ENCODE measurements at places on chromosomes 1 and 21.

DNA sequence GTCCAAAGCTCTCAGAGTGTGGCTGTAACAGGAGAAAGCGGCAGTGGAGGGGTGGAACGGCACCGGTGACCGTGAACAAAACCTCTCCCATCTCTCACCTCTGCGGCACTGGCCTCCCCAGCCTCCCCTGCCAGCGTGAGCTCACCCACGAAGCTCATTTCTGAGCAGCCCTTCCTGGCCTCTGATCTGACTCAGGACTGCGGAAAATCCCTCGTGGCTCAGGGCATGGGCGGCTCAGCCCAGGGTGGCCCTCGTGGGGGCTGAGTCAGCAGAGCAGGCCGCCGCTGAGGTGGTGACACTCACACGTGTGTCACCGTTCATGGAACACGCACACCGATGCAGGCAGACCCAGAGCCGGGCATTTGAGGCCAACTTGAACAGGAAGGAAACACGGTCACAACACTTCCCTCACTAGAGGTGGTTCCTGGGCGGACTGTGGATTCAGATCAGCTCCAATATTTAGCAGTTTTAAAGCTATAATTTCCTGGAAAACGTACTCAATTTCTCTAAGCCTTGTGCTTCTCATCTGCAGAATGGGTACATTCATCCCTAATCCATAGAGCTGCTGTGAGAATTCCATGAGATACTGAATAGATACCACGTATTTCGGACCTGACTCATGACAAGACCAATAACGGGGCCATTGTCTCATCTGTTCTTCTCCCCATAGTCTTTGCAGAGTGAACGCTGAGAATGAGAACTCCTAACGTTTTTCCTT, 115.0 kb upstream of the TMPRSS2 start:
- peak; percentile 51 for DNase-seq

DNA sequence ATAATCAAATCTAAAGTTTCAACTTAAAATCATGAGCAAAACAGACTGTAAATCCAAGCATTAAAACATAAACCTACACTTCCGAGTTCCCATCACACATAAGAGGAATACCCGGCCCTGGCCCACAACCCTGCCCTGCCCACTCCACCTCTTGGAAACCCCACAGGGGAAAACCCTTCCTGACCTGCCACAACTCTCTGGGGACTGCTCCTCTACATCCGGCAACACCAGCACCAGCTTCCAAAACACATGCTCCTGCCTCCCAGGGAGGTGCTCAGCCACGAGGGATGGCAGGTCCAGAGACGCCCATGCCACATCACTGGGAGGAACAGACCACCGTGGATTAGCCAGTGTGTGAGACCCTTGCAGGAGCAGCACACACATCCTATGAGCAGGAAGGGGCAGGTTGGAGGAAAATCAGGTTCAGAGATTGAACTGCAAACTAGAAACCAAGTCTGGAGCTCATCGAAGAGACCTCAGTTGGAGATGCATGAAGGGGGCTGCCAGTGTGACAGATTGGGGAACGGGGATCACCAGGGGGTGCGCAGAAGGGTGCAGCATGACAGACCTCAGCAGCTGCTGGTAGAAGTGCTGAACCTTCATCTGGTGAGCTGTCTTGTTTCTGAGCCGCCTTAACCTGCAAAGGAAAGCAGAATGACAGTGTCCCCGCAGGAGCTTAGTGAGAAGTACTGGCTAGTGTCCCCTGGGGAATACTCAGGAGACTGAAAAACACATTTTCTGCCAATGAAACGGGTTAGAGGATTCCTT, 25.8 kb upstream of the LSS start:
- no peak for DNase-seq

DNA sequence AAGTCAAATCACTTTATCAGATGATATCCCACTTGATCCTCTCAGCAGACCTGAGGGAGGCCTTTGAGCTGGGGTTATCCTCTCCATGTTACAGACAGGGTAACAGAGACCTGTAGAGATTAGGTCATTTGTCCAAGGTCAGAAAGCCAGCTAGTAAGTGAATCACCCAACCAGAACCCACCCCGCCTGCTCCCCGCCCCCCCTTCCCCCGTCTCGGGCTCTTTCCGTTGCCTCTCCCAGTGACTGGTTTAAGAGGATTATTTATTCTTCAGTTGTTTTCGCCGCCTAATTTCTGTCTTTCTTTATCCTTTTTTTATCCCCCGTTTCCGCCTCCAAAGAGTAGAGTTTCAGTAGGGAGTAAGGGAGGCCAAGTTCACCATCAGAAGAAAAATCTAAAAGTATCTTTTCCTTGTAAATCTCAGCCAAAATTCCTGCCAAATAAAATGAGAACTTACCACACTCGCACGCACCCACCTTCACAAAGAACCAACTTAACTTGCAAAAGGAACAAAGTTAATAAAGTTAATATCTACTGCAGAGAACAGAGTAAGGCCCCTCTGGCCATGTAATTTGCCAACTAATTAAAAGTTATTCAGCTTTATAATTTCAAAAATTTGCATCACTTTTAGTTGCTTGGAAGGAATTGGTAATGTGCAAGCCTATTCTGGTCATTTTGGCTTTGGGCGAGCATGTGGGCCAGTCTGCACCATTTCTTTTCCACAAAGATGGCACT, 76.8 kb upstream of the TRABD2B start:
- DNase-seq = no peak

- DNase-seq = peak; percentile 79
Observed at GRCh38 chr1:151563376-151563775, 23.3 kb downstream of the TUFT1 start.

DNA sequence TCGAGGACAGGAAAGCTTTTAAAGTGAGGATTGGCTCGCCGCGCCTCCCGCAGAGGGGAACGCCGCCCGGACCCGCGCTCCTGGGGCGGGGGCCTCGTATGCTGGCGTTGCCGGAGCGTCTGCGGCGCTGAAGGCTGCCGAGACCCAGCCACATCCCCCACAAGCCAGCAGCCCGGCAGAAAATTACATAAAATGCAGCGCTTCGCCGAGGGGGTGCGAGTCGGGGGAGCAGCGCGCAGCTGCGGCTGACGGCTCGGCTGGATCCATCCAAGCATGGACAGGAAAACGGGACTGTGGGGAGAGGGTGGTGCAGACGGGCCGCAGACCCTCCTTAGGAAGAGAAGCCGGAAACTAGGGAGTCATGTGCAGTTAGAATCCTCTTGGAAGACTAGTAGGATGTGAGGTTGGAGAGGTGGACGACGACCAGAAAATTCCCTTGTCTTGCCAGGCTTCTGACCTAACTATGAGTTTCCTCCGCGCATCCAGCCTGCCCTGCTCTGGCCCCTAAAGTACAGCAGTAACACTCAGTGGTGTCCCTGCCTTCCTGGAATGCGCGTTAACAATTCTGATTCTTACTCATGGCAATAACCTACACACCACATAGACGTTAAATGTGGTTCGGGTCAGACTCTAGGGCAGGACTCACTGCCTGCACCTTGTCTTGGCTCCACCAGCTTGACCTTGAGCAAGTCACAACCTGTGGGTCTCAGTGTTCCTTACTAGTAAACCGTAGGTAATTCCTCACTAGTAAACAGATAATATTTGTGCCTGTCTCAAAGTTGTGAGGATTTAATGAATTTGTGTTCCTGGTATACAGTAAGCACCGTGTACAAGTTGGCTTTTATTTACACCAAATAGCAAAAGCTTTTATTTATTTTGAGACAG, 953 bp upstream of the BRWD1 start:
- peak; percentile 62 for DNase-seq

GRCh38 chr1:109705411-109705810, 6.6 kb upstream of the GSTM5 start:
- peak; percentile 65 for DNase-seq

DNA sequence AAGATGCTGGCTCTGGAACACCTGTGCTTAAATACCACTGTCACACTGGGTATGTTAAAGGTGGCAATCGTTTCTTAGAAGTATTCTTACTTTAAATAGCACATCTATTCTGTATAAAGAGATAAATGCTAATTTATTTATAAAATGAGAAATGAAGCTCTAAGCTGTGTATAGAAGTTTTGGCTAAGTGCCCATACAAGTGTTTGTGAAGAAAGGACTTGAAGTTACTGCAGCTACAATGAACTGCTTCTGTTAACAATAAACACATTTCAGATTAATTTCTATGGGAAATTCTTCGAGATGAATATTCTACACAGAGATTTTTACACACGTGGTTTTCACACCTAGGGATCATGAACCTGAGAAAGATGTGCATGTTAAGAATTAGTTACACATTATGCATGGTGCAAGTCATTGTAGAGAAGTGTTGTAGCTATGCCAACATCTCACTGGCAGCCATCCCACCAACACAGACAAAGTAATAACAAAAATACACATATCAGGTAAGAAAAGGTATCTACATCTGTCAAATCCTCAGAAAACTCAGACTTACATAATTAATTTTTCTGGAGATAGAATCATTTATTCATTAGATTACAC, 16.2 kb downstream of the COL24A1 start:
- DNase-seq = no peak

- DNase-seq = no peak
Observed at GRCh38 chr1:183002267-183002666, 21.0 kb upstream of the LAMC1 start.

- no peak for DNase-seq
Observed at GRCh38 chr1:204621996-204622395, 63.5 kb downstream of the LRRN2 start.

DNA sequence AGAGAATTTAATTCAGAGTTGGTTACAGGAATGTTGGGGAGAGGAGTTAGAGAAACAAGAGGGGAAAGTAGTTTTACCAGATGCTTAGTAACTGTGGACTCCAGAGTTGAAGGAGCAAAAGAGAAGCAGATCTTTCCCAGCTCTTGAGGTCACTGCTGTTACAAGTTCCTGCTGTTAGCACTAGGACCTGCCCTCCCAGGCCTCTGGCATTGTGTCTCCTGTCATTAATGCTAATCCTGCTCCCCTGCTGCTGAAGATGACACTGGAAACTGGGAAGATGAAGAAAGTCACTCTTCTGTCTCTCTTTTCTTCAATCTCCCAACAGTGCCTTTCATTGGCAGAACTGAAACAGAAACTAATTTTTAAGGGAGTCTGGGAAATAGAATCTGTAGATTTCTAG, 845.6 kb downstream of the ADGRL2 start:
- DNase-seq = no peak

DNA sequence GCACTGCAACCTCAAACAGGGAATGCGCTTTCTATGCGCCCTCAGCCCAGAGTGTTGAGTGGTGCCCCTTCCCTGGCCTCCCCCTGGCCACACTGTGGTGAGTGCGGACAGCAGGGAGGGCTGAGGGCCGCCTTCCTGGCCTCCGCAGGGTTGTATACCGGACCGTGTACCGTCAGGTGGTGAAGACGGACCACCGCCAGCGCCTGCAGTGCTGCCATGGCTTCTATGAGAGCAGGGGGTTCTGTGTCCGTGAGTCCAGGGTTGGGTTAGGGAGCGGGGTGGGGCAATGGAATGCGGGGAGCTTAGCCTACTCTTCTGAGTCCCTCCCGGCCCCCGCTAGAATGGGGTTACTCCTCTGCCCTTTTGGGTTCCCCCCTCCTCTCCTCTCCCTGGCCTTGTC, 11.7 kb downstream of the PEAR1 start:
- no peak for DNase-seq
